Epithelial cell of esophagus (primary cell): ENCODE measurements at places on chromosomes 11 and 22.

GRCh38 chr11:93622043-93622442, 39.4 kb upstream of the CEP295 start:
- peak; percentile 12 for DNase-seq

- peak; percentile 61 for DNase-seq
Observed at GRCh38 chr22:31272522-31273446, 19.5 kb downstream of the PIK3IP1 start.

DNA sequence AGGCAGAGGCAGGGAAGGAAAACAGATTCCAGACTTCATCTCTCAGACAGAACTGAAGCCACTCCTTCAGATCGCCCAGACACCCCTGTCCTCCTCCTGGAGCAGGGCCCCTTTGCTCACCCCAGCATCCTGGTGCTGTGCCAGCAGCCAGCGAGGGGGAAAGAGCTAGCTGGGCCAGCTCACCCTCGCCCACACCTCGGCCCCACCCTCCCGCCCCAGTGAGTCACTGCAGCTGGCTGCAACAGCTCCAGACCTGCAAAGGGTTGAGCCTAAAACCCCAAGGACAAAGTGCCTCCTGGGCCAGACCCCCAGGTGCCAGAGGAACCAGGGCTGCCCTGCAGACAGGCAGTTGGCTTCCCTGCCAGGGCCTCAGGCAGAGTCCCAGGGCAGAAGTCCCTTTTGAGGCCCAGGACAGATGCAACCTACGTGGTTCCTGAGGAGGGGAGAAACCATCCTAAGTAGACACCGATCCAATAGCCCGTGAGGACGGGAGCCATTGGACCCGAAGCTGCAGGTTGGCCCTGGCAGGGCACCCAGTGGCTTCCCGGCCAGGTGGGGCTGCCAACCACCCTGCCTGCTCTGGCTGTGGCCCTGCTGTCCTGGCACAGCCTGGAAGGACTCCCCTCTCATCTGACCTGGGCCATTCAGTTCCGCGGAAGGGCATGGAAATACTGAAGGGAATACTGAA, 7.2 kb downstream of the AHNAK start:
- peak; percentile 89 for DNase-seq

- DNase-seq: no peak
Observed at GRCh38 chr22:35212009-35212408, 45.3 kb upstream of the HMGXB4 start.

GRCh38 chr22:26302726-26303125, 126.3 kb upstream of the ASPHD2 start:
- no peak for DNase-seq

GRCh38 chr11:107840129-107840484, 18.5 kb downstream of the SLC35F2 start:
- peak; percentile 65 for DNase-seq

DNA sequence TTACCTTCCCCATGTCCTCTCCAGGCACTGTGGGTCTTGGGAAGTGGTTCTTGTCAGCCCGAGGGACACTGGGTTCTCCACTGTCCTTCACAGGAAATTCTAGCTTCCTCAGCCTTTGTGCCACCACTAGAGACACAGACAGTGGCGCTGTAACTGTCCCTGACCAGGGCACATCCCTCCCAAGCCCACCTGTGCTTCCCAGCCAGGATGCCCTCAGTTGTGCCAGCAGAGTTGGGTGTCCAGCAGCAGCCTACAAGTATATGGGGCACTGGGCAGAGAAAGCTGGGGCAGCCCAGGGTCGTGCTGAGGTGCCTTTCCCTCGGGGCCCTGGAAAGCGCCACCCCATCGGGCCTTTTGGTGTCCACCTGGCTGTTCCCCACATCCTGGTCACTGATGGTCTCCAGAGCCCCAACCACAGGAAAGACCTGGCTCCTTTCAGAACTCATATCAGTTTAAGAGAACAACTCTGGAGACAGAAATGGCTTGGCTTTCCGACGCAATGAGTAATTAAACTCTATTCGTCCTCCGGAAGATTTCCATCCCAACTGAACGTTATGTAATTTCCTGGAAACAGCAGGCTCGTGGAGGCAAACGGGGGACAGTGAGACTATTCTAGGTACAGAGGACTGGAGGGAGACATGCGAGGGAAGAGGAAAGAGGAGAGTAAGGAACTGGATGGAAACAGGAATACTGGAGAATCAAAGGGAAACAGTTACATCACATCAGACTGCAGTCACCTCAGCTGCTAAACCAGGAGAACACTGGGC, 28.6 kb downstream of the PPP2R1B start:
- no peak for DNase-seq

DNA sequence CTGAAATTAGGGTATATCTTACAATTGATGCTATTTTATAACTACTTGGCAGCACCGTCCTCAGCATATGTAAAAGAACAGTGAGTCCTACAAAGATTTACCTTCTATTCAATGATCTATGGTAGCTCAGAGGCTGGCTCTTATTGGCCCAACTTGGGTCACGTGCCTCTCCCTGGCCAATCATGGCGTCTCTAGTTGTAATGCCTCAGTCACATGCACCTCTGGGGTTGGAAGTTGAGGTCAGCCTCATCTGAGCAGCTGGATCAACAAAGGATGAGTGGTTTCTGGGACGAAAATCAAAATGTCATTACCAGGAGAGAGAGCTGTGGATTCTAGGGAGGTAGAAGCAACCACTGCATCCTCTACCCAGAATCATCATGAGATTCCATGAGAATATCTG, 22.9 kb upstream of the ASPHD2 start:
- DNase-seq: no peak

- no peak for DNase-seq
Observed at GRCh38 chr11:75561426-75562047, 516 bp upstream of the SERPINH1 start.

DNA sequence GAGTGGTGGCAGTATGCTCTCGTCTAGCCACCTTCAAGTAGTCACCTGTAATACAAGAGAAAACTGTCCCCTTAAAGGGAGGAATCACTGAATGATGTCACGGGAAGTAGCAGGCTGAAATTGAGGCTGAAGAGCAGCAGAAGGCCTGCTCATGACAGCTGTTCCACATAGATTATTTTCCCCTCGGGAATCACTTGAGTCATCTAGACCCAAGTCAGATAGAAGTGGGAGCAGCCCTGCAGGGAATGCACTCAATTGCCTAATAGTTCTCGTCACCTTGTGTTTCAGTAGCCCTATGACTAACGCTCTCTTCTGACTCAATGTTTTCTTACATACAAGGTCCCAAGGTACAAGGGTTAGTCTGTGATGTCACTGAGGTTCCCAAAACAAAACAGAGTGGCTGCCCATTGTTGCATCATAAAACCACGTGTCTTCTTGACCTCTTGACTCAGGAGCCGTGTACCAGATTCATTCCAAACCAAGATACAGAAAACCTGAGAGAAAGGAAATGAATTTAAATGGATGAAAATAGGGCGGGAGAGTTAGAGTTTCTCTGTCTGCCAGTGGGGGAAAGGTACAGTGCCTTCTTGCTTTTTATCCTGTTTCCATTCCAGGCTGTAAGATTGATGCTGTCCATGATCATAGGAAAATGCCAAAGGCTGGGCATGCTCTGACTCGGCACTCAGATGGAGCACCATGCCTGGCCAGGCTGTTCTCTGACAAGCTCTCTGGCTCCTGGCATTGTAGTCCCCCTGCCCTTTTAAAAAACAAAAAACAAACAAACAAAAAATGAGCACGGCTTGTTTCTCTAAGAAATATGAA, 21.6 kb upstream of the C11orf96 start:
- DNase-seq: peak; percentile 100

- no peak for DNase-seq
Observed at GRCh38 chr11:76837696-76838677, 22.7 kb upstream of the ACER3 start.

- DNase-seq: peak; percentile 14
Observed at GRCh38 chr11:91219535-91219934, 996.7 kb upstream of the CHORDC1 start.

DNA sequence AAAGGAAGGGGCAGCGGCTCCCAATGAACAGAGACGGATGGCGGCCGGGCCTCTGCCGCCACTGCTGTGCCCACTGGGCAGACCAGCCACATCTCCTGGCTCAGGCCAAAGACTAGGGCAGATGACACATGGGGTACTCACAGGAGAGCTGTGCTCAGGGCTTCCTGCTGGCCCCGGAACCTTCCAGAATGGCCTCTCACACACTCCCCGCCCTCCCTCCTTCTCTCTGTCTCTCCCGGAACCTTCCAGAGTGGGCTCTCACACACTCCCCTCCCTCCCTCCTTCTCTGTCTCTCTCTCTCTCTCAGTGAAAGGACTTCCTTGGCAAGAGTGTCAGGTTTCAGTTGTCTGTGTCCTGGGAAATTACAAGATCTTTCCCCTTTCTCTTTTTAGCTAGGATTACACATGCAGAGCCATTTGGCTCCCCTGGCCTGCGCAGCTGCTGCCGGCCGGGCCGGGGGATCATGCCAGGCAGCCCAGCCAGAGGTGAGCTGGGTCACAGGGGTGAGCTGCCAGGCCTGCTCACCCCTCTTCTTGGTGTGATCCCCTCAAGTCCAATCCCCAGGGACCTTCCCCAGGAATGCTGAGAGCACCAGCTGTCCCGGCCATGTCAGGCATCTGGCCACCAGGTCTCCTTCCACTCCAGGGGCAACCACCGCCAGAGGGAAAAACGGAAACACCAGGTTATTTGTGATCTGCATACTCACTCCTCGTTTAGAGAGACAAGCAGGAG, 45.3 kb upstream of the ADA2 start:
- no peak for DNase-seq

GRCh38 chr22:29269731-29270474, 1.8 kb downstream of the EWSR1 start:
- peak; percentile 14 for DNase-seq

- no peak for DNase-seq
Observed at GRCh38 chr11:117900121-117900648, 23.7 kb upstream of the FXYD6 start.

DNA sequence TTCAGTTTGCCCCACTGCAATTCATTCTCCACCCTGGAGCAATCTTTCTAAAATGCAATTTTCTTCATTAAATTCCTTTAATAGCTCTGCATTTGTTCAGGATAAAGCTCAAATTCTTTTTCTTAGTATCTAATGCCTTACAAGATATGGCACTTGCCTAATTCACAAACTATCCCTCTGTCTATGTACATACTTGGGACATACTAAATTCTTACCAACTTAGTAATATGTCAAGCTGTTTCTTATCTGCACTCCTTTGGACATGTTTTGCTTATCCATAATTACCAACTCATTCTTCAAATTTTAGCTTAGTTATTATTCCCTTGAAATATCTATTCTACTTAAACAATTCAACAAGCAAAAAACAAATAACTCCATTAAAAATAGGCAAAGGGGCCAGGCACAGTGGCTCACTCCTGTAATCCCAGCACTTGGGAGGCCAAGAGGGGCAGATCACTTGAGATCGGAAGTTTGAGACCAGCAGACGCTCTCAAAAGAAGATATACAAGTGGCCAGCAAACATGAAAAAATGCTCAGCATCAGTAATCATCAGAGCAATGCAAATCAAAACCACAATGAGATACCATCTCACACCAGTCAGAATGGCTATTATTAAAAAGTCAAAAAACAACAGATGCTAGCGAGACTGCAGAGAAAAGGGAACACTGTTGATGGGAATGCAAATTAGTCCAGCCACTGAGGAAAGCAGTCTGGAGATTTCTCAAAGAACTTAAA, 96.9 kb downstream of the FAM76B start:
- DNase-seq: no peak

DNA sequence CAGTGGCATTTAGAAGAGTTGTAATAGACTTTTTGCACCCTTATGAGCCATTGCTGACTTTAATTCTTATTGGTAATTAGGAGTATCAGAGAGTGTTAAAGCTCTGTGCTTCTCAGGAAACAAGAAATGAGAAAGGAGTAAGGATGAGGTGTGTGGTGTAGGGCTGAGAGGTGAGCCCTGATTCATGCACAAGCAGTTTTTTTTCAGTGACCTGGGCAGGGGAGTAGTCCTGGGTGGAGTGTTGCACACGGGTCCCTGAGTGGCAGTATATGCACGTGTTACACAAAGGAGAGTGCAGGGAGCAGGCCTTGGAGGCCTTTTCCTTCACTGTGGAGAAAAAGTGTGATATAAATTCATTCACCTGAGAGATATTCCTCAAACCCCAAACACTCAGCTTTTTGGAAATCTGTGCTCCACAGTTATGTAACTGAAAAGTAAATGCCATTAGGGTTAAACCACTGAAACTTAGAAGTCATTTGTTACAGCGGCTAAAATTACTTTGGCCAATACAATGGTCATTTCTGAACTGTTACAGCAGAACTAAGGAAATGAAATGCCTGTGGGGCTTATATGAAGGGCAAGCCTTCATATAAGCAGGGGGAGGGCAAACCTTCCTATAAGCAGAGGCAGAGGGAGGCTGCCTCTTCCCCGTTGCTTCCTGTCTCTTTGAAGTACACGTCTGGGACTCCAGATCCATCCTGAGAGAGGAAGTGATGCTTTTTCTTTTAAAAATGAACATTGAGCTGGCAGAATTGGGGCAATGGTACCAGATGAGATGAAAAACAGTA, 62.6 kb upstream of the OLFML1 start:
- no peak for DNase-seq

GRCh38 chr11:77026221-77026620, 8.0 kb upstream of the B3GNT6 start:
- DNase-seq: no peak

- DNase-seq: no peak
Observed at GRCh38 chr11:109799604-109800003, 293.6 kb upstream of the ZC3H12C start.

GRCh38 chr11:68436985-68437926, 23.3 kb upstream of the PPP6R3 start:
- peak; percentile 72 for DNase-seq

- DNase-seq: no peak
Observed at GRCh38 chr22:27073601-27074425, 416.4 kb downstream of the MIAT start.

DNA sequence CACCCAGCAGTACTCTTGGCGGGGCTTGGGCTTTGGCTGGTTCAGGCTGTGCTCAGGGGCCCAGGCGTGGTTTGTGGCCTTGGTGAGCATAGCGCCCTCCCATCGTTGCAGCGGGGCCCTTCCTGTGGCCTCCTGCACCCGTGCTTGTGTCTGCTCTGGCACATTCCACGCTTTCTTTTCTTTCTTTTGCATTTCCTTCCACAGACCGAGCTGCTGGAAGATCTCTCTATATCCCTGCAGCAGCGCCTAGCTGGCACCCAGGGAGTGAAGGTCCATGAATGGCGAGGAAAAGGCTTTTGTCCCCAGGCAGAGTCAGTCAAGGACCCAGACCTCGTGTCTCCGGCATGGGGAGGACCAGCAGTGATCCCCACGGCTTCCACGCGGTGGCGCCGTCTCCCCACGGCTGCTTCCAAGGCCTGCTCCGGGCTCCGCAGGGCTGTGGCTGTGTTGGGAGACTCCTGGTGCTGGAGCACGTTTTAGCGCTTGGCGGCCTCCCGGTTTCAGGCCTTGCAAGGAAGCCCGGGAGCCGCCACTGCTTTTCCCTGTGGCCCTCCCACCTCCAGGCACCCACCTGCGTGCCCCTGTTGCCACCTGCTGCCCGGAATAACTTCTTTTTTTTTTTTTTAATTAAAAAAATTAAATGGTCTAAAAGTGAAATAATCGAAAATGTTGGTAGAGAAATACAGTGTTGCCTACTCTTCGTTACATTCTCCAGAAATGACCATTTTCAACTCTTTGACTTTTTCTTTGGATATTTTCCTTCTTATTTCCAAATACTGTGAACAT, 28.5 kb downstream of the GLB1L2 start:
- DNase-seq: peak; percentile 72
